ENCODE measurements at places on chromosomes 1 and 21. TPM values are rescaled to one million over a fixed set of nuclear protein-coding genes. Genes with fewer than 3 reads are reported as not detected.

Gene TAS1R1
- total RNA-seq = not detected

Gene CD247
- 0.21 TPM for total RNA-seq

Gene RGS4
- not detected for total RNA-seq

Gene C1orf115
- total RNA-seq = 5.8 TPM

Gene NCSTN
- total RNA-seq = 38.8 TPM

Gene NEGR1
- total RNA-seq = not detected

Gene WDR64
- total RNA-seq = not detected

Gene HAO2
- total RNA-seq = not detected

Gene AUNIP
- total RNA-seq = 6.7 TPM

Gene KIF17
- total RNA-seq = 1.6 TPM

Gene OR2T29
- total RNA-seq = not detected

Gene S1PR1
- 0.13 TPM for total RNA-seq

Gene CD1E
- not detected for total RNA-seq

Gene FCRL5
- not detected for total RNA-seq

Gene KRTAP21-3
- not detected for total RNA-seq

Gene CHRM3
- 0.16 TPM for total RNA-seq

Gene C1orf94
- not detected for total RNA-seq

Gene RPTN
- total RNA-seq = not detected

Gene OR6K3
- total RNA-seq = not detected

Gene INAVA
- total RNA-seq = 43.6 TPM

Gene TRMT1L
- total RNA-seq = 13.3 TPM

Gene SPRR1A
- not detected for total RNA-seq
